Memory B cell (primary cell): ENCODE measurements at places on chromosomes 16 and 17.

DNA sequence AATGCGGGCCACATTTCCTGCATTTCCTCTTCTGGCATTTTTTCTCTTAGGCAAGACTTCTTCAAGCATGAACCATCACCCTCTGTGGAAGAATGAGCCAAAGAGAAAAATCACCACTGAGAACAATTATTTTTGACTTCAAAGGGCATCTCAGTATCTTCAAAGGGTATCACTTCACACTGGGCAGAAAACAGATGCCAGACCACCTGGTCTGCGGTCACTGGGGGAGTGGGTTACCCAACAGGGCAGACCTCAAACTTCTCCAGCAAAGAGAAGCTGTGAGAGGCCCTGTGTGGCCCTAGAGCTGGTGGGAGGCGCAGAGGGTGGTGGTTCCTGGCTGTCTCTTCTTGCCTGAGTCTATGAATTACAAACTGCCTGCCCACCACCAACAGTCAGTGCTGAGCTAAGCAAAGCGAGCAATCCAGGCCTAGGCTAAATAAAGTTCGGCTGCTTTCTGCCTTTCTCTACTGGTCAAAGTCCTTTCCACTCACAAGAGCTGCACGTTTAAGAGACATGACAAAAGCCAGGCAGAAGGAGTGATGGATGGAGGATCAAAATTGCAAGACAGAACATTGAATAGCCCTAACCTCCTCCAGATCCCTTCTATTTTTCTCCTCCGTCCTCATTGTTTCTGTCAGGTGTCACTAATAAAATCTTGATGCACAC lies 602.7 kb upstream of the CDH5 start:
- DNase-seq, result no peak

DNA sequence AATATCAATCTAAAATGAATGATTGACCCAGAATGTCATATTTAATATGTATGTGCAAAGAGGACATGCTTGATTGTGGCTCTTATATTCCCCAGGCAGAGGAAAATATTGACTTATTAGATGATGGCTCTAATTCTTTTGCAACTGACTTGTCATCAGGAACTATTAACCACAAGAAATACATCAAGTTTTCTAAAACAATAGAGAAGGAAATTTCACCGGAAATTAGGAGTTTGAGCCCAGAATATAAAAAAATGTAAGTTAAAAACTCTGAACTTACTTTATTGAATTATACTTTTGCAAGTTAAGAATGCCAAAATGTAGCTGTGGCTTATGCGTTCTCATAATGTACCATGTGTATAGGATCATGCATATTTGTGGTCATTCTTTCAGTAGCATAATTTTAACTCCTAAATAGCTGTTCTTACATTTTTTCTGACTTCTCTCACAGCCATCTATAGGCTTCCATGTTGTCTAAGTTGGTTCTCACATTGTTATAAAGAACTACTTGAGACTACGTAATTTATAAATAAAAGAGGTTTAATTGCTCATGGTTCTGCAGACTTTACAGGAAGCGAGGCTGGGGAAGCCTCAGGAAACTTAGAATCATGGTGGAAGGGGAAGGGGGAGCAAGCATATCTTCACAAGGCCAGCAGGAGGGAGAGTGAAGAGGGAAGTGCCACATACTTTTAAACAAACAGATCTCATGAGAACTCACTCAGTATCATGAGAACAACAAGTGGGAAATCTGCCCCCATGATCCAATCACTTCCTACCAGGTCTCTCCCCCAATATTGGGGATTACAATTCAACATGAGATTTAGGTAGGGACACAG lies 11.6 kb downstream of the EFCAB13 start:
- DNase-seq, result no peak

GRCh38 chr17:2693561-2694380 lies 17.8 kb downstream of the CLUH start:
- DNase-seq, result no peak

- no peak for DNase-seq
Measured at GRCh38 chr17:79739148-79740062, 8.7 kb downstream of the ENPP7 start.

DNA sequence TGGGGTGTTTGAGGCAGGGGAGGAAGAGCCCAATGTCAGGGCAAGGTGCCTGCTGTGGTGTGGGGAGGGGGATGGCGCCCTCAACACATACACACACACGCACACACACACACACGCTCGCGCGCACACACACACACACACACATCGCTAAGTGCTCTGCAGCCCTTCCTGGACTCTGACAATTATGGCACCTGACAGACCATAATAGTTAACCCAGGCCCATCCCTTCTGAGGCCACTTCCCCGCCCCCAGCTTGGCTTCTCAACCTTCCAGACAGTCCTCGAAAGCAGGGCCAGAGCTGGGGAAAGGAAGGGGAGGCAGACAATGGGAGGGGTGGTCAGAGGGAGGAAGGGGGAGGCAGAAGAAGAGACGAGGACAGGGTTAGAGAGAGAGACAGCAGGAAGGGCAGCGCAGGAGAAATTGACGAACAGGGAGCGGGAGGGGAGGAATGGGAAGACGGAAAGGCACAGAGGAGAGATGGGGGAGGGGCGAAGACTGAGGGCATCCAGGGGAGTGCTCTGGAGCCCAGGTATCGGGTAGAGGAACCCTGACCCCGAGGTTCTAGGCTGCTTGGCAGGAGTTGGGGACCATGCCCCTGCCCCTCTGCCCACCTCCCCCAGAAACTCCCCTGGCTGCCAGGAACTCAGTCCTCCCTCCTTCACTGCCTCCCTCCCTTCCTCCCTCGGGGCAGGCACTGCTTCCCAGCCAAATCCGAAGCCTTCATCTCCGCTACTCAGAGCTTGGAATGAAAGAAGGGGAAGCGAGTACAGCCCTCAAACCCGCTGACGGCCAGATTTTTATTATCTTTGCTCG lies 4.0 kb downstream of the SRCIN1 start:
- no peak for DNase-seq

- DNase-seq, result no peak
Measured at GRCh38 chr17:58364270-58364942, 12.4 kb upstream of the SUPT4H1 start.

DNA sequence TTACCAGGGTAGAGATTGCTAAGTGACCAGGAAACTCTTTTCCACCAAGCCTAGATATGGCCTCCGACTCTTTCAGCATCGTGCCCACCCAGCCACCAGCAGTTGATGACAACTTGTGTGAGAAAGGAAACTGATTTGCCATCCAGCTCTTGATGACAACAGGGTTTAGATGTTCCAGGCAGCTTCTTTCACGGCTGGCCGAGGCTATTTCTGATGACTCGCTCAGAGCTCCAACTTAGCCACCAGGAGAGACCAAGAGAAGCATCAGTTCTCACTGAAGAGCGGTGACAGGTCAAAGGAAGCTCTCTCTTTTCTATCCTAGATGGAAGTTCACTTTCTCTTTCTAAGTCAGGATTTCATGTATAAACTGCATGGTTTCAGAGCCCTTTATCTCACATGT lies 61.2 kb downstream of the MPHOSPH6 start:
- no peak for DNase-seq

DNA sequence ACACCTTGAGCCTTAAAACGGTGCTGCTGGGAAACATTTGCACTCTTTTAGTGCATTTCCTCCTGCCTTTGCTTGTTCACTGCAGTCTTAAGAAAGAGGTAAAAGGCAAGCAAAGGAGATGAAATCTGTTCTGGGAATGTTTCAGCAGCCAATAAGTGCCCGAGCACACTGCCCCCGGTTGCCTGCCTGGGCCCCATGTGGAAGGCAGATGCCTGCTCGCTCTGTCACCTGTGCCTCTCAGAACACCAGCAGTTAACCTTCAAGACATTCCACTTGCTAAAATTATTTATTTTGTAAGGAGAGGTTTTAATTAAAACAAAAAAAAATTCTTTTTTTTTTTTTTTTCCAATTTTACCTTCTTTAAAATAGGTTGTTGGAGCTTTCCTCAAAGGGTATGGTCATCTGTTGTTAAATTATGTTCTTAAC lies 4.4 kb downstream of the SOX9 start:
- no peak for DNase-seq

DNA sequence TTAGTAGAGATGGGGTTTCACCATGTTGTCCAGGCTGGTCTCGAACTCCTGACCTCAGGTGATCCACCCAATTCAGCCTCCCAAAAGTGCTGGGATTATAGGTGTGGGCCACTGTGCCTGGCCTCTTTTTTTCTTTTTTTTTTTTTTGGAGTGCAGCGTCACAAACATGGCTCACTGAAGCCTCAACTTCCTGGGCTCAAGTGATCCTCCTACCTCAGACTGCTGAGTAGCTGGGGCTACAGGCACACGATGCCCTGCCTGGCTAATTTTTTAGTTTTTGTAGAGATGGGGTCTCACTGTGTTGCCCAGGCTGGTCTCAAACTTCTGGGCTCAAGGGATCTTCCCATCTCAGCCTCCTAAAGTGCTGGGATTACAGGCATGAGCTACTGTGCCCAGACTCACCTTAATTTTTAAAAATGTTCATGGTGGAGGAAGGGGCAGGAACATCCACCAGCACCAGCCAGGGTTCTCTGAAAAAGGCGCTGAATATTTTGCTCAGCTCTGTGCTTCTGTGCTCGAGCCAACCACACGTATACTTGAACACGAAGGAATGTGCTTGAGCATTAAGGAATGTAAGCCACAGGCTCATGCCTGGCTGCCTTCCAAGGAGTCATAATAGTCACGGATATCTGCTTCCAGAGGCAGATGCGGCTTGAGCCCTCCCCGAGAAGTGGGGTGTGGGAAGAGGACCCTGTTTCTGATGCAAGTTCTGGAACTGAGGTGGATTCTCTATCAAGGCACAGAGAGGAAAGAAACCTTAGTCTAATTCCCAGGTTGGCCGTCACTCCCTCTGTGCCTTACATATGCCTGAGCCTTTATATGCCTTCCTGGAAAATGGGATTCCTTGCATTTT lies 65.5 kb upstream of the CREBBP start:
- no peak for DNase-seq

DNA sequence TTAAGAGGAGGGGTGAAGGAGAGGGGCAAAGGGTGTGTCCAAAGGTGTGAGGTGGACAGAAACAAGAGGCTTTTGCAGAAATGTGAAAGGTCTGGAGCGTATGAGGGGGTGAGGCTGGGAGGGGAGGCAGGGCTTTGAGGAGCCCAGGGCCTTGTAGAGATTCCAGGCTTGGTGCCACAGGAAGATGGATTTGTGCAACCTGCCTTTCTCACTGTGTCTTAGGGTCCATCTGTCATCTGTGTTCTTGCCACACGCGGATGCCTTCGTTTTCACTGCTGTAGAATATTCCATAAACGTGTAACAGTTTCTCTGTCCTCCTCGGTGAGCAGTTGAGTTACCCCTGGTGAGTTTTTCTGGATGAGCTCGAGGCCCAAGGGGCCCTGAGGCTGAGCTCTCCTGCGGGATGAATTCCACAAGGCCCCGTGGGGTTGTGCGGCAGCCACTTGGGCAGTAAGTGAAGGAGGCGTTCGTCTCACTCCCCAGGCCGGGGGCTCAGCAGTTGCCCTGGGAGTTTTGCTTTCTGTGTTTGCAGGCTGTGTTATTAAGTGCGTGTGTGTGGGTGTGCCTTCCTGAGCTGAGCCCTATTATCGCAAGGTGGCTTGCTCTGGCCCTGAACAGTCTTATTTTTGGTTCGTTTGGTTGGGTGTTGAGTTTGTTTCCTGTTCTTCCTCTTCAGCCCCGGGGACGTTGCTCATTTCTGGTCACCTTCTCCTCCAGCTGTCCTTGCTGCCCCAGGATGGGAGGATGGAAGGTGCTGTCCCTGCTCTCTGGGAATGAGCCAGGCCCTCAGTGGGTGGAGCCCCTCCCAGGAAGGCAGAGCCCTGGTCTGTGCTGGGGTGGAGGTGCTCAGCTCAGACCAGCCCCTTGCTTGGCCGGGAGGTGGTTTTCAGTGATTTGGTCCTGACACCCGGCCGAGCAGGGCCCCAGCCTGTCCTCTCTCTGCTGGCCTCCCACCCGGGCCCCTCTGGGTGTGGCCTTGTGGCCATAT lies 28.4 kb downstream of the BAIAP2 start:
- DNase-seq, result no peak
